Metanephros (tissue), 2 donors: ENCODE measurements at places on chromosomes 7 and 10. TPM values are rescaled to one million over a fixed set of nuclear protein-coding genes. Genes with fewer than 3 reads are reported as not detected.

Gene NUTM2D
- total RNA-seq, result 5.0 TPM

Gene GNGT1
- total RNA-seq, result not detected

Gene APBB1IP
- total RNA-seq, result 3.8 TPM

Gene GIMAP6
- total RNA-seq, result 18.9 TPM

Gene EVX1
- not detected for total RNA-seq

Gene FGF8
- total RNA-seq, result 5.8 TPM

Gene AOAH
- total RNA-seq, result 11.5 TPM

Gene ZNF680
- total RNA-seq, result 19.4 TPM

Gene LEP
- 0.70 TPM for total RNA-seq
